RKO (cell line): ENCODE measurements at places on chromosomes 3 and 15.

DNA sequence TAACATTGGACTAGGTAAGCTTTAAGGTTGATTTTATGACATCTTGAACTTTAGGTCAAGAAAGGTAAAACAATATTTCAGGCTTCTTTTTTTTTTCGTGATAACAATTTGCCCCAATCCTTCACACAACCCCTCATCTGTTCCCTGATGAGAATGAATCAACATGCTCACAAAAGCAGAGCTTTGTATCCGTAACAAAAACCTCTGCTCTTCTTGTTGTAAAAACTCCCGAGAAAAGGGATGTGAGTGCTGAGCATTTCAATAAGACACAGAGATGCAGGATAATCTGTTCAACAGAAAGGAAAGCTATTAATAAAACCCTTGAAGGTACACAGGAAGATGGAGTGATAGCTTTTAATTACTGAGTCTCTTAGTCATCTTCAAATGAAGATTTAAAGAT, 94.3 kb downstream of the RAD18 start:
- DNase-seq = no peak

GRCh38 chr15:60635507-60636352, 156.8 kb upstream of the ICE2 start:
- peak; percentile 23 for DNase-seq

- DNase-seq = no peak
Measured at GRCh38 chr15:49751191-49751590, 130.3 kb downstream of the DTWD1 start.

- no peak for DNase-seq
Measured at GRCh38 chr3:47578691-47579632, at the start of gene CSPG5. Gene CSPG5, minus strand, starts transcription at chr3:47578865. Its CDS starts 172 bp downstream, at chr3:47578693.

DNA sequence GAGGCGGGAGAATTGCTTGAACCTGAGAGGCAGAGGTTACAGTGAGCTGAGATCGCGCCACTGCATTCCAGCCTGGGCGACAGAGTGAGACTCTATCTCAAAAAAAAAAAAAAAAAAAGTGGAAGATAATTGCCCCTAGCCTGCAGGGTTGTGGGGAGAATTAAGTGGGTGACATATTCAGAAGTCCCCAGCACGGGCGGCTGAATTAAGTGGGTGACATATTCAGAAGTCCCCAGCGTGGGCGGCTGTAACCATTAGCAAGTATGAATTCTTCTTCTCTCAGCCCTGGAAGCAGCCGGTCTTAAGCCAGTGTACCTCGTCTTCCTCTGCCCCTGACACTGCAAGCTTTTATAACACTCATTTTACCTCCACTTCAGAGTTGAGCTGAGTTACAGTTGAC, 44.7 kb downstream of the FBLN2 start:
- DNase-seq = no peak

DNA sequence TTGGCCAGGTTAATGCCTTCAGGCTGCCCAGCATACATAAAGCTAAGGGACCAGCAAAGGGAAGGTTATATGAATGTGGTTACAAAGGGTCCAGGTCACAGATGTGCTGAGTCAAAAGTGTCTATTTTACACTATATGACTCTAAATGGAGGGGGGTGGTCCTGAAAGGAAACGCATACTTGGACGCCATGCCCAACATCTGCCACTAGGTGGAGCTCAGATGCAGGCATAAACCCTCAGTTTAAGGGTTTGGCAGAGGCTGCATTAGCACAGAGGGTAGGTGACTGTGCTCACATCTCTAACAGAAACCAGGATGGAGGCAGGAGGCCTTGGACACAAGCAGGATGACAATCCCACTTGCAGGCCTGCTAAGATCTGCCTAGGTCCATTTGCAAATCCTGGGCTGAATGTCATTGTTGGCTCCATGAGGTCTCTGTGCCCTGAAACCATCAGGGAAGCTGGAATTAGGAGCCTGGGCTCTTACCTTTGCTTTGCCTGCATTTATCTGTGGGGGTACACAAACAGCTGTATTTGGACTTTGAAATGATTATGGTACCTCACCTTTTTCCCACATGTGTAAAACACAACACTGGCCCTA, 55.8 kb downstream of the ZNF621 start:
- DNase-seq = peak; percentile 63

DNA sequence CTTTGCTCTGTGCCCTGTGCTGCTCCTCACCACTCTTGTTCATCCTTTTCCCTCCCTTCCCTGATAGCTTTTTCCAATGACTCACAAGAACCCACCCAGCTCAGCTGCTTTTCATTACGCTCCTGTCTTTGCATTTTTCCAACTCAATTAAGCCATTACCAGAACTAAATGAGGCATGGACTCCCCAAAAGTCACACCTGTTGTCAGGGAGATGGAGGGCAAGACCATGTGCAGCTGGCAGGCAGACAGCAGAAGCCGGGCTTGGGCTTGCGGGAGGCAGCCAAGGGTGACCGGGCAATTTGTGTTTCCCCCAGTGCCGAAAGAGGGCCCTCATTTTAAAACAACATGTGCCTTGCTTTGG, 64.3 kb downstream of the CASR start:
- DNase-seq = no peak

GRCh38 chr3:177835008-177835407, 637.7 kb upstream of the TBL1XR1 start:
- DNase-seq = peak; percentile 58

GRCh38 chr3:156586905-156587759, 32.2 kb upstream of the SSR3 start:
- no peak for DNase-seq

DNA sequence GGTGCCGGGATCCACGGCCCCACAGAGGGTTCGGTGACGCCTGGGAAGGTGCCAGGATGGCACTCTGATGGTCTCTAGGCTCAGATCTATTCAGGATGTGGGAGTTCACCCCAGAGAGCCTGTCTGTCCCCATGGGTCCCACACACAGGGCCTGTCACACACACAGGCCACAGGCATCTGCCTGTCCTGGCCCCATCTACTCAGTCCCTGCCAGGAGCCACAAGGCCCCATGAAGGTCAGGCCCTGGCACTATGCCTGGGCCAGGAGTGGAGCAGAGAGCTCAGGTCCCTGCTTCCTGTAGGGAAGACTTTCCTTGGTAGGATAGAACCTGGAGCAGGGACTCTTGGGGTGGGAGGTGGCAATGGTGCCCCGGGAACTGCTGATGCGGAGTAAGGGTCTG, 49.0 kb upstream of the FURIN start:
- DNase-seq = no peak

GRCh38 chr3:128725547-128726022, 398 bp upstream of the RAB7A start:
- no peak for DNase-seq

- no peak for DNase-seq
Measured at GRCh38 chr3:187011915-187012314, 81.6 kb downstream of the ST6GAL1 start.

DNA sequence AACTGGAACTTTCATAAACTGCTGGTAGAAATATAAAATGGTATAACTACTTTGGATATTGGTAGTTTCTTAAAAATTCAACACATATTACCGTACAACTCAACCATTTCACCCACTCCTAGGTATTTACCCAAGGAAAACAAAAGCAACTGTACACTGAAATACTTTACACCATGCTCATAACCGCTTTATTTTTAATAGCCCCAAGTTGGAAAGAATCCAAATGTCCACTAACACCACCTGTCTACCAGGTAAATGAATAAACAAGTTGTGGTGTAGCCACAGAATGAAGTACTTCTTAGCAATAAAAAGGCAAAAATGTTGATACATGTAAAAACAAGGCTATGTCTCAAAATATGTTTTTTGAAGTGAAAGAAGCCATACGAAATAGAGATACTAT, 215.9 kb upstream of the PEX5L start:
- no peak for DNase-seq

GRCh38 chr3:29065211-29065785, 215.6 kb upstream of the RBMS3 start:
- peak; percentile 7 for DNase-seq
